ENCODE measurements at places on chromosomes 13 and 19.
A peak's percentile ranks its signal among the peaks of the same experiment; 100 is the strongest.

GRCh38 chr19:8204961-8205360, 4.2 kb upstream of the CERS4 start:
- no peak for DNase-seq

GRCh38 chr13:81770868-81771505, 1430.1 kb upstream of the SPRY2 start:
- no peak for DNase-seq

DNA sequence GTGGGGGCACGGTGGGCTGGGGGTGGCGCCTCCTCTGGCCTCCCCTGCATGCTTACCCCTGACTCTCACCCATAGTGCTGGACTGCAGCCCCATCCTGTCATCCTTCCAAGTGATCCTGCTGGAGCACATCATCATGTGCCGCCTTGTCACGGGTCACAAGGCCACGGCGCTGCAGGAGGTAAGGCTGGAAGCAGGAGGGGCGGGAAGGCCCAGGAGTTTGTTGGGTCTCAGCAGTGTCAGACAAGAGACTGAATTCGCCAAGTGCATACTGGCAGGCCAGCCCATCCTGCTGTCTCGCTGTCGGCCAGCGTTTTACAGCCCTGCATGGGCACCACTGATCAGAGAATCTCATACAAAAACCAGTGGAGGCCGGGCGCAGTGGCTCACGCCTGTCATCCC, 23.1 kb downstream of the MAU2 start:
- no peak for DNase-seq

- no peak for DNase-seq
These were observed 621 bp downstream of the SOX21 start for GRCh38 chr13:94711561-94712286.

DNA sequence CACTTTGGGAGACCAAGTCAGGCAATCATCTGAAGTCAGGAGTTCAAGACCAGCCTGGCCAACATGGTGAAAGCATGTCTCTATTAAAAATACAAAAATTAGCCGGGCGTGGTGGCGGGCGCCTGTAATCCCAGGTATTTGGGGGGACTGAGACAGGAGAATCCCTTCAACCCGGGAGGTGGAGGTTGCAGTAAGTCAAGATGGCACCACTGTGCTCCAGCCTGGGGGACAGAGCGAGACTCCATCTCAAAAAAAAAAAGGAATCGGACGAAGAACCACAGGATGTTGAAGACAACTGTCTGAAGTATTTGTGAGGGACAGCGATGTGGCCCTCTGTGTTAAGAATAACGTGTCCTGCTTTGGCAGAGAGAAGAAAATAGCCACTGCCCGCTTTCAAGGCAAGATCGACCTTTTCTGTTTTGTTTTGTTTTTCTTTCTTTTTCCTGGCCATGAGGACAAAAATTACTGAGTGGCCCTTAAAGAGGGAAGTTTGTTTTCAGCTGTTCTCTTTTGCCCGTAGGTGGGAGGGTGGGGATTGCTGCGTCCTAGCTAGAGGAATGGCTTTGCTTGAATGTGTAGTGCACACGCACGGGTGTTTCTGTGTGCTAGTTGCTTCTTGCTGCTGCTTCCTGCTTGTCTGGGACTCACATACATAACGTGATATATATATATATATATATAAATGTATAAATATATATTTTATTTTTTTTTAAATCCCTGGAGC, 6.2 kb upstream of the PRKCG start:
- no peak for DNase-seq

DNA sequence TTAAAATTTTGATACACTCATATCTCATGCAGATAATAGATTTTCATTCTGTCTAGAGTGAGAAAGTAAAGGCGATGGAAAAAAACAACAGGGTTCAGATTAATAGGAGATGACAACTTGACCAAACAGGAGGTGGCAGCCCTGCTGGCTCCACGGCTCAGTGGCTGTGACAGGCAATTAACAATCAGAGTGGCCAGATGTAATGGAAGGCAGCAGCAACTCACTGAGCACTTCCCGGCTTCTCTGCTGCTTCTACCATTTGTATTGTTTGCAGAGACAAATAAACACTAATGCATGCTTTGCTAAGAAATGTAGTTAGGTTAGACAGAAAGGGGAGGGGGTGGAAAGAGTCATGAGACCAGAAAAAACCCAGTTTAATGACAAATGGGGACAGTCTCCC, 473.0 kb upstream of the SLC10A2 start:
- DNase-seq, result peak; percentile 5

DNA sequence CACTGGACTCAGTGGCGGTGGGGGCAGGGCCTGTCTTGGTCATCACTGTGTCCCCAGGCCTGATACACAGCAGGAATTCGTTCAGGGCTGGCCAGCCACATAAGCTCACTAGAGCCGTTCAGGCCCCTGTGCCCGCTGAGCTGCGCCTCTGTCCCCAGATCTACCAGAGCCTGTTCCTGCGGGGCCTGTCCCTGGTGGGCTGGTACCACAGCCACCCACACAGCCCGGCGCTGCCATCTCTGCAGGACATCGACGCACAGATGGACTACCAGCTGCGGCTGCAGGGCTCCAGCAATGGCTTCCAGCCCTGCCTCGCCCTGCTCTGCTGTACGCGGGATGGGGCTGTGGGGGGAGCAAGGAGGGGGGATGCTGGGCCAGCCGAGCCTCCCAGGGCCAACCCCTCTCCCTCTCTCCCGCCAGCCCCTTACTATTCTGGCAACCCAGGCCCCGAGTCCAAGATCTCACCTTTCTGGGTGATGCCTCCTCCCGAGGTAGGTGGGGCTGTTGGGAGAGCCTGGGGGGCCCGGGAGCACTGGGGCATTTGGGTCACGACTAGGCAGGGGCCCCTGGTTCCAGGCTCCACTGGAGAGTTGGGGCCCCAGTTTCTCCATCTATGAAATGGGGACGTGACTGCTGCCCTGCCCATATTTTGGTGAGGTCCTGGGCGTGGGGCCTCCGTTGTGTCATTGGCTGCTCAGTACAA, 13.9 kb downstream of the MPND start:
- DNase-seq, result no peak

- no peak for DNase-seq
These were observed 47.5 kb downstream of the CRTC1 start for GRCh38 chr19:18730885-18731513.

GRCh38 chr13:109145631-109146030, 516.2 kb downstream of the MYO16 start:
- DNase-seq, result peak; percentile 63

DNA sequence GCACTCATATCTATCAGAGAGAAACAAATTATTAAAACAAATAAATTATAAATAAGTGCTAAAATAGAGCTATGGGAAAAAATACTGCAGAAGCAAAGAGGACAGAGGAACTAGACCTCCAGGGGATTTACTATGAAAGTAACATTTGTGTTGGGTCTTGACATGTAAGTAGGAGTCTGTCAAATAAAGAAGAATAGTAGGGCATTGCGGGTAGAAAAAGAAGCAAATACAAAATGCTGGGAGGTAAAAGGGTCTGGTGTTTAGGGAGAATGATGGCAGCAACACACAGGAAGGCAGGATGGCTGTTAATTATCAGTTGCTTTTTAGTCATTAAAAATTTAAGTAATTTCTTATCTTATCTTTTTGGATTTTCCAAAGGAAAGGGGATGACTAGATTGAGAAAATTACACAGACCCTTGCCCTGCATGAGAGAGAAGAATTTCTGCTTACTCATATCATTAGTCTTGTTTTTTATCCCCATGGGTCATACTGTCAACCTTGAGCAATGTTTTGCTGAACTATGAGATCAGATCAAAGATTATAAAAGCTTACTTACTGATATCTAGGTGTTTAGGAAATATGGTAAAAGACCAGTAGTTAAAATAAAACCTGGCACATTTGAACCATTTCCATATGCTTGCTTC, 472.7 kb downstream of the DIAPH3 start:
- no peak for DNase-seq

GRCh38 chr13:104641309-104641708, 1575.1 kb upstream of the SLC10A2 start:
- no peak for DNase-seq

DNA sequence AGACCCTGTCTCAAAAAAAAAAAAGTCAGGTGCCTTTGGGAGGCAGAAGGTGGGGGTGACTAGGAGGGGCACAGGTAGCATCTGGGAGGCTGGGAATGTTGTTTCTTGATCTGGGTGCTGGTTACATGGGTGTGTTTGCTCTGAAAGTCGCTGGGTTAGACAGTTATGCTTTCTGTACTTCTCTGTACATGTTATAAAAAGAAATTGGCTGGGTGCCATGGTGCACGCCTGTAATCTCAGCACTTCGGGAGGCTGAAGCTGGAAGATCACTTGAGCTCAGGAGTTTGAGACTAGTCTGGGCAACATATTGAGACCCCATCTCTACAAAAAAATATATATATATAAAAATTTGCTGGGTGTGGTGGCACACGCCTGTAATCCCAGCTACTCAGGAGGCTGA, 15.1 kb downstream of the NOSIP start:
- DNase-seq, result no peak

GRCh38 chr13:74080762-74081161, 53.4 kb downstream of the KLF12 start:
- no peak for DNase-seq

DNA sequence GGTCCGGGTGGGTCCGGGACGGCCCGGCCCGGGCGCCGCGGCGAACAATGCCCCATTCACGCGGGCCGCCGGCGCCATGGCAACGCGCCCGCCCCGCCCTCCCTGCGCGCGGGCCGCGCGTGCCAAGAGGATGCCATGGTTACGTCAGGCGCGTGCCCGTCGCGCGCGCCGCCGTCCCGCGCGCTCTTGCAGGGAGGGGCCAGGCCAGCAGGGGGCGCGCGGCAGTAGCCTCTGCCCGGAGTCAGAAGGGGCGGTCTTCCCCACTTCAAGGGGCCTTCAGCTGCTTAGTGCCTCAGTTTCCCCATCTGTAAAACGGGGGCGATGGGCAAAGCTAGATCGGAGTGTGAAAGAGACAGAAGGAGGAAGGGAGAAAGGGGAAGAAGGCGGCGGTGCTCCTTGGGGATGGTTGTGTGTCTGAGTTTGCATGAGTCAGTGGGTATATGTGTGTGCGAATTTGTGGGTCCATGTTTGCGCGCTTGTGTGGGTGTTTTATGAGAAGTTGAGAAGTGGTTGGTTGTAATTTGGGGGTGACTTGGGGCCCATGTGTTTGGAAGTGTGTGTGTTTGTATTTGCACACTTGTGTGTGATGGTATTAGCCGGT, 11.6 kb upstream of the NFIX start:
- DNase-seq, result peak; percentile 83

DNA sequence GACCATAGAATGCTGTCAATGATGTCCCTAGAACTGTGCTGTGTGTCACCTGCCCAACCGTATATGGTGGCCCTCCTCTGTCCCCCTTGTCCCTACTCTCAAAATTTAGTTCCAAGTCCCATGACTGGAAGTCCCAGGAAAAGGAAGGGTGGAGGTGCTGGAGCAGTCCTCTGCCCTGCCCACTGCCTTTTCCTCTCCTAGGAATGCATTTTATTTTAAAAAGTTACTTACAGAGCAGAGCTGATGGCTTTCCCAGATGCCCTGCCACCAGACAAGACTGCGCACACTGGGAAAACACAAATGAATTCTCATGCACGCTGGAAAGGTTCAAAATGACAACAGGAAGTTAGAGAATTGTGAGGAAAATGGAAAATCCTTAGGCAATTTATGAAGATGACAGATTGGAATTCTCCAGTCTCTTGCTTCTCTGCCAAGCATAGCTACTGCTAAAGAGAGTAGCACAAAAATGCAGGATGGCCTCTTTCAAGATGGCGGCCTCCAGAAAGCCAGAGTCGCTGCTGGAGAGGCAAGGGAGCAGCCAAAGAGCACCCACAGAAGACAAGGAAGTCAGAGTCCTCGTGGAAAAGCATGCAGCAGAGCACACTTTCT, 117.1 kb upstream of the TSC22D1 start:
- DNase-seq, result no peak

DNA sequence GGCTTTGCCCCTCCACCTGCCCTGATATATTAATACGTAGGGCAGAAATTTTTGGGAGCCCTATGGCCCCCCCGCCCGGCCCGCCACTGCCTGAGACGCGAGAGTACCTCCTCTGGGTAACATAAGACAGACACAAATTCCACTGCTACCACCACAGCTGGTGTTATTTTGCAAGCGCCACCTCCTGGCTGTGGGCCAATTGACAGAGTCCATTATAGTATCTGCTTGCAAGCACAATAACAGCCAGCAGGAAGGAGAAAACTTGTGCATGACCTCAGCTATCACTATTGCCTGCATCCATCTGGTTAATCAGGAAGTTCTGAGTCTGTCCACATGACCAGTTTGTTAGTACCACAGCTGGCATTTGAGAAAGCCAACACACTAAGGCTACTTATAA, 25.3 kb upstream of the OR10H2 start:
- no peak for DNase-seq

- DNase-seq, result no peak
These were observed 5.8 kb downstream of the ZIC2 start for GRCh38 chr13:99987154-99988019.

GRCh38 chr13:21683034-21683733, 12.3 kb downstream of the FGF9 start:
- no peak for DNase-seq

DNA sequence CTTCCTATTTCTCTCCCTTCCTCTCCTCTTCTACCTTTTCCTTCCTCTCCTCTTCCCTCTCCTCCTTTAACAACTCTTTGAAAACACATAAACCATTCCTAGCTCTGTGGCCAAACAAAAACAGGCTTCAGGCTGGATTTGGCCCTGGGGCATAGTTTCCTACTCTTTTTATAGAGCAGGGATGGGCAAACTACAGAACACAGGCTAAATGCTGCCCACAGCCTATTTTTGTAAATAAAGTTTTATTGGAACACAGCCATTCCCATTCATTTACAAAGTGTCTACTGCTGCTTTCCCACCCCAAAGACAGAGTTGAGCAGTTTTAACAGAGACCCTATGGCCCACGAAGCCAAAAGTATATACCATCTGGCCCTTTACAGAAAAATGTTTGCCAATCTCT, 35.4 kb downstream of the LHFPL6 start:
- DNase-seq, result no peak

DNA sequence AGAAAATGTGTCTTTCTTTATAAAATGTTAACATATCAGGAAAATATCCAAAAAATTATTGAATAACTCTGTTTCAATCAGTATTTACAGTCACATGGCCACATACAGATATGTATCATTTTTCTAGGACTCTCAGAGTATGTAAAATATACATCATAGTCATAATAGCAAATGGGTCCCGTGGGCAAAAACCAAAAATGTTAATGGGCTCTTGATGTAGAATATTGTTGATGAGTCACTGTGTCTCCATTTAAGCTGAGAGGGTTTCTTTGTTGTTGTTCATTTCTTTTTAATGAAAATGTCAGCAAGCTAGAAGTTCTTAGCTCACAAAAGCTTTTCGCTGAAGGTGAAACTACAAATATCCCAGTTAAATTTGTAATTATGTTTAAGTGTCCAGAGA, 1713.1 kb upstream of the PCDH20 start:
- no peak for DNase-seq

All from midbrain (tissue), 1 donor.